ENCODE measurements at places on chromosomes 2 and 18. TPM values are rescaled to one million over a fixed set of nuclear protein-coding genes. Genes with fewer than 3 reads are reported as not detected.

- H3K27me3 ChIP-seq = no peaks in the 10 kb centered on the region
- no peaks in the 10 kb centered on the region for H3K4me1 ChIP-seq
- DNase-seq = no peak
These were observed 1016.4 kb upstream of the CRIM1 start for GRCh38 chr2:35339211-35339610.

- DNase-seq = no peak
- H3K27ac ChIP-seq = no peak overlapping the region
- no peaks in the 10 kb centered on the region for H3K27me3 ChIP-seq
- H3K36me3 ChIP-seq = peaks cover 5% of the 10 kb centered on the region
- no peak overlapping the region for H3K4me3 ChIP-seq
These were observed 136.2 kb downstream of the WDSUB1 start for GRCh38 chr2:159150280-159150746.

GRCh38 chr2:197239434-197239833 is 71.1 kb downstream of the ANKRD44 start:
- no peak overlapping the region for H3K27ac ChIP-seq
- H3K36me3 ChIP-seq = no peaks in the 10 kb centered on the region
- H3K4me3 ChIP-seq = no peak overlapping the region
- H3K4me1 ChIP-seq = no peaks in the 10 kb centered on the region
- no peak for DNase-seq
- H3K27me3 ChIP-seq = no peaks in the 10 kb centered on the region

GRCh38 chr2:231188506-231189170 is 9.8 kb upstream of the ARMC9 start:
- no peak for DNase-seq
- H3K36me3 ChIP-seq = no peaks in the 10 kb centered on the region
- H3K4me3 ChIP-seq = no peak overlapping the region
- H3K27ac ChIP-seq = peak overlapping the region; percentile 96
- H3K4me1 ChIP-seq = peaks cover 31% of the 10 kb centered on the region

DNA sequence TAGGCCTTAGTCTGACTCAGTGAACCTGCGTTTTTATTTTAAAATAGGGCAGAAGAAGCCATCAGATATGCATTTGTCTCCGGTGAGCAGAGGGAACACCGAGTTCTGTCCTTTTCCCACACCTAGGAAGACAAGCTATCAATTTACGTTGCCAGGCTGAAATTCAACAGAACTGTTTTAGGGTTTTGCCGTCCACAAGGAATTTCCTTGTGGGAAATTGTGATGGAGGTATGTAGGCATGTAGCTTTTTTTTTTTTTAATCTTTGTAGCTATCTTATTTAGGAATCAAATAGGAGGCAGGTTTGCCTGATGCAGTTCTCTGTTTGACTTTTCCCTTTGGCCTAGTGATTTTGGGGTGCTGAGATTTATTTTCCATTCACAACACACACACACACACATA is 62.0 kb upstream of the ASAP2 start:
- no peaks in the 10 kb centered on the region for H3K36me3 ChIP-seq
- no peak overlapping the region for H3K27ac ChIP-seq
- DNase-seq = no peak
- H3K27me3 ChIP-seq = no peaks in the 10 kb centered on the region

DNA sequence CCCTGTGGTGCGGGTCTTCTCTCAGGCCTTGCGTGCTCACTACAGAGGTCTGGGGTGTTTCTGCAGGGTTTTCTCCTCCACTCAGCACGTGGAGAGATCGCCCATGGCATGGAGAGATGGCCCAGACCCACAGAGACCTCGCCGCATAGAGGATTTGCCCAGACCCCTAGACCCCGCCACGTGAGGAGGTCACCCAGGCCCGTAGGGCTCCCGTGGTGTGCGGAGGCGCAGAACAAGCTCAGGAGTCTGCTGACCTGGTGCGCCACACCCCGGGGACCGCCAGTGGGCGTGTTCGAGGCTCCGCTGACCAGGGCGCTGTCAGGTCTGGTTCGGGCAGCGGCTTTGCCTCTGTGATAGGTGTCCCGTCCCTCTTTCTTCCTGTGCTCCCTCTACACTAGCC is 64.5 kb downstream of the ADI1 start:
- DNase-seq = no peak
- no peaks in the 10 kb centered on the region for H3K4me1 ChIP-seq
- peaks cover 33% of the 10 kb centered on the region for H3K36me3 ChIP-seq
- no peak overlapping the region for H3K27ac ChIP-seq
- H3K4me3 ChIP-seq = no peak overlapping the region

GRCh38 chr2:127332335-127332734 is 38.4 kb upstream of the ERCC3 start:
- peaks cover 21% of the 10 kb centered on the region for H3K36me3 ChIP-seq
- H3K27ac ChIP-seq = no peak overlapping the region
- no peak overlapping the region for H3K4me3 ChIP-seq
- H3K27me3 ChIP-seq = no peaks in the 10 kb centered on the region
- peaks cover 3% of the 10 kb centered on the region for H3K4me1 ChIP-seq

GRCh38 chr18:48490641-48491293 is 48.1 kb upstream of the CTIF start:
- no peak overlapping the region for H3K4me3 ChIP-seq
- no peaks in the 10 kb centered on the region for H3K36me3 ChIP-seq
- H3K27ac ChIP-seq = no peak overlapping the region
- no peaks in the 10 kb centered on the region for H3K27me3 ChIP-seq
- peaks cover 20% of the 10 kb centered on the region for H3K4me1 ChIP-seq

GRCh38 chr2:42795275-42795674 is 2.9 kb upstream of the HAAO start:
- peaks cover 5% of the 10 kb centered on the region for H3K4me1 ChIP-seq
- peak overlapping the region; percentile 91 for H3K27ac ChIP-seq
- DNase-seq = no peak
- no peaks in the 10 kb centered on the region for H3K36me3 ChIP-seq
- no peak overlapping the region for H3K4me3 ChIP-seq
- no peaks in the 10 kb centered on the region for H3K27me3 ChIP-seq

DNA sequence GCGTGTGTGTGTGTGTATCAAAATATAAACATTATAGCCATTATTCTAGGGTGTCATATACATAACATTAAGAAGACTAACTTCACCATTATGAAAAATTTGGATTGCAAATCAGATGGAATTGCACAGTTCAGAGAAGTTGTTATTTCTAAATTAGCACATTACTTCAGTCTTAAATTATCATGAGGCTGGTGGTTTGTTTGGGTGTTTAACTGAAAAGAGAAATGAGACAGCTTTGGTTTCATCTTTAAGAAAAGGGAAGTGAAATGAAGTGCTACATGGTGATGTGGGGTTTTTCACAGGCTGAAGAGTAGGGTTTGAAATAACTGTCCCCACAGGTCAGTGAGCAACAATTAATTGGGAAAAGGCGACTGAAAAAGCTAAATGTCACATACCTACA is 161.2 kb upstream of the XIRP2 start:
- H3K27me3 ChIP-seq = no peaks in the 10 kb centered on the region
- H3K4me3 ChIP-seq = no peak overlapping the region
- H3K27ac ChIP-seq = no peak overlapping the region
- H3K4me1 ChIP-seq = no peaks in the 10 kb centered on the region
- no peak for DNase-seq
- H3K36me3 ChIP-seq = no peaks in the 10 kb centered on the region

DNA sequence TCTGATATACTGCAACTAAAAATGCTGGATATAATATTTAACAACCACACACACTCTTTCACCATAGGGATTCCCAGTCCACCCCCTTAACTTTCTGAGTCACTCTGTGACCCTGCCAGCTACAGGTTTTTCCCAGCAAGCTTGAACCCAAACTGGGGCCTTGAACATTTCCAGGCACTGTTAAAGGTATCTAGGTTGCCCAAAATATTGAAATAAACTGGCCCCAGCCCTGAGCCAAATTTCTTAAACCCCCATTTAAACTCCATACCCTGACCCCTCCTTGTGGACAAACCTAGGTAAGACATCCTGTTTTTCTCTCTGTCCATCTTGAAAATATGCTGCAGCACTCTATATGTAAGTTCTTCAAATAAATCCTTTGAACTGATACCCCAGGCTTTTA is 19.7 kb upstream of the DCTN1 start:
- no peaks in the 10 kb centered on the region for H3K27me3 ChIP-seq
- no peaks in the 10 kb centered on the region for H3K36me3 ChIP-seq
- H3K4me1 ChIP-seq = no peaks in the 10 kb centered on the region
- no peak for DNase-seq

- H3K4me3 ChIP-seq = no peak overlapping the region
- no peak overlapping the region for H3K27ac ChIP-seq
- no peak for DNase-seq
- H3K27me3 ChIP-seq = no peaks in the 10 kb centered on the region
These were observed 132.3 kb upstream of the TNP1 start for GRCh38 chr2:216992056-216992675.

Gene ZNF892
- total RNA-seq = 1.4 TPM

Gene OSBPL6
- total RNA-seq = 1.4 TPM

Gene SERPINE2
- 86.1 TPM for total RNA-seq

Gene BBS5
- total RNA-seq = 1.5 TPM

Gene TMEM198
- 6.0 TPM for total RNA-seq

Gene SH3RF3
- total RNA-seq = 53.5 TPM

Gene PDK1
- total RNA-seq = 24.2 TPM

All from ascending aorta (tissue), 2 donors.